ENCODE measurements at places on chromosomes 1 and 21.

- no peaks in the 10 kb centered on the region for H3K4me1 ChIP-seq
- DNase-seq, result no peak
- peaks cover 8% of the 10 kb centered on the region for H3K27me3 ChIP-seq
- H3K4me3 ChIP-seq, result no peak overlapping the region
- H3K27ac ChIP-seq, result no peak overlapping the region
- no peaks in the 10 kb centered on the region for H3K36me3 ChIP-seq
These were observed 126.6 kb downstream of the PRDM2 start for GRCh38 chr1:13826591-13826990.

- no peaks in the 10 kb centered on the region for H3K4me1 ChIP-seq
- H3K4me3 ChIP-seq, result no peak overlapping the region
- H3K36me3 ChIP-seq, result no peaks in the 10 kb centered on the region
- no peak overlapping the region for H3K27ac ChIP-seq
- H3K27me3 ChIP-seq, result peaks cover 2% of the 10 kb centered on the region
These were observed 54.2 kb upstream of the KAZN start for GRCh38 chr1:14544319-14544718.

GRCh38 chr1:98333936-98334335, 327.6 kb upstream of the SNX7 start:
- no peak for DNase-seq
- H3K27ac ChIP-seq, result no peak overlapping the region
- no peak overlapping the region for H3K4me3 ChIP-seq

DNA sequence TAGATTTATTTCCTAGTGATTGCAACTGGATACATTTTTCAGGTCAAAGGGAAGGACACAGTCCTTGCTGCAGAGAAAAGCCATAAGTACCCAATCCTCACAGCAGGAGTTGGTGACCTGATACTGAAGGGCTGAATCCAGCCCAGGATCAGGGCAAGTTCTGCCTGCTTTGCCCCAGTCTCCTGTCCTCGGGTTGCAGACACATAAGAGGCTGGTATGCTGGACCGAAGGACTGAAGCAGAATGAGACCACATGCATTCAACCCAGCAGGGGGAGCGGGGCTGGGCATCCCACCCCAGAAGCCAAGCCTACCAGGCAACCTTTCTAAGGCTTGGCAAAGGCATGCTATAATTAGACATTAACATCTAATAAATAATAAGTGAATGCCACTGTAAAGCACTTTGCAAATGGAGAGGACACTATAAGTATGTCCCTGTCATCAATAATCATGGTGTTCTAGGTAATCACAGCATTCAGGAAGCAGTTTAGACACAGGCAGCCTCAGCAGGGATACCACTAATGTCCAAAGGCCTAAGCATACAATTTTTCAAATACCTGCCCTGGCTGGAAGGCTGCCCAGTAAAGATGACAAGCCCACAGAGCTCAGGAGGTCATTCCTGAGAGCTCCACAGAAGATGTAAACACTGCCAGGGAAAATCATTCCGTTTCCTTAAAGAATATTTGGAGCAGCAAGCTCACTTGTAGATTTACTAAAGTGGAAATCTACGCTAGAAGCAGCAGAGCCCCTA, 47.6 kb downstream of the KRTAP19-8 start:
- H3K4me1 ChIP-seq, result no peaks in the 10 kb centered on the region
- H3K27me3 ChIP-seq, result no peaks in the 10 kb centered on the region
- H3K4me3 ChIP-seq, result no peak overlapping the region
- DNase-seq, result no peak
- H3K27ac ChIP-seq, result no peak overlapping the region

DNA sequence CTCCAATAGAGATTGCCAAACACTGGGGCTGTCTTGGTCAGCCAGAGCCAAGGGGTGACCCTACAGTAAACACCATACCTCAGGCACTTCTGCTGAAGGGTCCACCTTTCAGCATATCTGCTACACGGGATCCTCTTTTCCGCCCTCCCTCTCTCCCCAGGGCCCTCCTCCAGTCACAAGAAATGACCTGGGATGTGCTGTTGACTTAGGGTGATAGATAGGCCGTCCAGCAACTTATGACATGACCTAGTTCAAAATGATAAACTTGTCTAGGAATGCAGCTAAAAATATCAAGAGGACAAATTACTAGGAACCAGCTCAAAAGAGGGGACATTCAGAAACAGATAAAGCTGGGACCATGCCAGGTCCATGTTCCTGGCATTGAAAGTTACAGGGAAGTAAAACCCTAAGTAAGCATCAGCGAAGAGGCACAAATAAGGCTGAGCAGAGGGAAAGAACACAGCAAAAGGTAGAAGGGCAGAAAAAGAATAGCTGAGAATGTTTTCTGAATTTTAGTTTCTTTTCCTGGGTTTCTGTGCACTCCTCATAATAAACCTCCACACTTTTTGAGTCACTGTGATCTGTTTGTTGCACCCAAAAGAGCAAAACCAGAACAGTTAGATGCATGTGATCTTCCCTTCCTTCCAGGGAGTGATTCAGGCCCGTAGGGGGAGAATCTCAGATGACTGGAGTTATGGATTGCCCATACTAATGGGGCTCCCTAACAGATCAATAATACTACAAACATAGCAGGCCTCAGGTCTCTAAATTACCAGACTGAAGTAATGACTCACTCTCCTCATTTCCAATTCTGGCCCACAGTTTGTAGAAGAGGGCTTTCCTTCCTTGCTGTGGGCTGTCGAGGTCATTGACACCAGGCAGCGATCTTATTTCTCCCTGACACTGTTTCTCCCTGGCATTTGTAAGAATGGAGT, 48.9 kb upstream of the F3 start:
- no peaks in the 10 kb centered on the region for H3K27me3 ChIP-seq
- DNase-seq, result no peak
- H3K4me1 ChIP-seq, result no peaks in the 10 kb centered on the region
- no peak overlapping the region for H3K27ac ChIP-seq

GRCh38 chr1:78375996-78376395, 114.8 kb upstream of the PTGFR start:
- no peak overlapping the region for H3K4me3 ChIP-seq
- no peak for DNase-seq
- no peaks in the 10 kb centered on the region for H3K27me3 ChIP-seq
- H3K36me3 ChIP-seq, result no peaks in the 10 kb centered on the region
- no peak overlapping the region for H3K27ac ChIP-seq

- no peaks in the 10 kb centered on the region for H3K27me3 ChIP-seq
- peak; percentile 57 for DNase-seq
- H3K4me1 ChIP-seq, result no peaks in the 10 kb centered on the region
- H3K36me3 ChIP-seq, result no peaks in the 10 kb centered on the region
- H3K27ac ChIP-seq, result no peak overlapping the region
These were observed 71.0 kb downstream of the NFASC start for GRCh38 chr1:204941421-204942338.

DNA sequence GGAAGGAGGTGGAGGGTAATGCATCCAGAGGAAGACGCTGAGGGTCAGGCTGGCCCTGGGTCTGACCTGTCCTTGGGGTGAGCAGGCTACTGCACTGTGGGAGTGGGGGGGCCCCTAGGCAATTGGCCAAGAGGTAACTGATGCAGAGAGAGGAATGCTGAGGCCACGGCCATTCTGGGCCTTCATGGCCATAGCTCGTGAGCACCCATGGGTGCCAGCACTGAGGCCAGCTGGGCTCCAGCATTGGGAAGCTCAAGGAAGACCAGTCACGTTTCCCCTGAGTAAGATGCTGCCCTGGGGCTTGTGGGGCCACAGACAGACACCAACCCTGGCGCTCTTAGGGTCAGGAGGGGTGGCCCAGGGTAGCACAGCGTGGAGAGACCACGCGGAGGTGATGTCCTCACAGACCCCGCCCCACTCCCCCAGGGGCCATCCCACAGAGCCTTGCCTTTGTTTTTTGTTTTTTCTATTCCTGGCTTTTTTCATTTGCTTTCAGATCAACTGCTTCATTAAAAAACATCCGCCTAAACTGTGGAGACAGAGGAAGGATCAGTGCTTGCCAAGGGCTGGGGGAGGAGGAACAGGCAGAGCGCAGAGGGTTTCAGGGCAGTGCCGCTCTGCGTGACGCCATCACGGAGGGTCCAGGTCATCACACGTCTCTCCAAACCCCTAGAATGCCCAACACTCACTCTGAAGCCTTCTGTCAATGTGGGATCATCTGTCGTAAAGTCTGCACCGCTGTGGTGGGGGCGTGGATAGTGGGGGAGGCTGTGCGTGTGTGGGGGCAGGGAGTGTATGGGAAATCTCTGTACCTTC, 61.1 kb downstream of the SIK1 start:
- no peaks in the 10 kb centered on the region for H3K27me3 ChIP-seq
- DNase-seq, result no peak
- H3K4me3 ChIP-seq, result no peak overlapping the region
- H3K4me1 ChIP-seq, result peaks cover 6% of the 10 kb centered on the region
- H3K36me3 ChIP-seq, result no peaks in the 10 kb centered on the region
